CD4-positive, CD25-positive, alpha-beta regulatory T cell (primary cell): ENCODE measurements at places on chromosomes 1 and 21. TPM values are rescaled to one million over a fixed set of nuclear protein-coding genes. Genes with fewer than 3 reads are reported as not detected.

FCRL6 gene
- not detected for polyA plus RNA-seq

TNFRSF9 gene
- 35.6 TPM for polyA plus RNA-seq

RPL22 gene
- polyA plus RNA-seq, result 238 TPM

TMIGD3 gene
- polyA plus RNA-seq, result not detected

PLEKHN1 gene
- 0.61 TPM for polyA plus RNA-seq

DNA sequence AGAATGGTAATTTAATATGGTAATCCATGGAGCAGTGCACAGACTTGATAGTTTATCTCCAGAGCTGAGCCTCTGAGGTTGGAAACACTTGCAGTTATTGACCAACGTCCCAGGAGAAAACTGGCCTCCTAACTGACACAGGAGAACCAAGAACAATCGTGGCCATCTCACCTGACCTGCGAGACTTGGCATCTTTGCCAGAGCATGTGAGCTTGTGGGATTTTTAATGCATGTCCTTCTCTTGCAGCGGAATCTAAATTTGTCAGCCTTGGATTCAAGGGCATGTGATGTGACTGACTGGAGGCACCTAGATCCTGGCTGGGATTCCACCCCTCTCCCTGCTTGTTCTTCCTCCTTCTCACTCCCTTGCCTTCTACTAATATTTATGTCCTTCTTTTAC is 27.8 kb upstream of the SLC26A9 start:
- H3K27ac ChIP-seq, result no peak overlapping the region
- H3K4me1 ChIP-seq, result no peaks in the 10 kb centered on the region
- no peak overlapping the region for H3K4me3 ChIP-seq
- DNase-seq, result no peak
- no peaks in the 10 kb centered on the region for H3K27me3 ChIP-seq

- no peak overlapping the region for H3K27ac ChIP-seq
- H3K36me3 ChIP-seq, result no peaks in the 10 kb centered on the region
- no peak for DNase-seq
- no peaks in the 10 kb centered on the region for H3K4me1 ChIP-seq
- H3K27me3 ChIP-seq, result peaks cover 5% of the 10 kb centered on the region
Measured at GRCh38 chr1:84245563-84245962, 55.9 kb upstream of the SAMD13 start.

DNA sequence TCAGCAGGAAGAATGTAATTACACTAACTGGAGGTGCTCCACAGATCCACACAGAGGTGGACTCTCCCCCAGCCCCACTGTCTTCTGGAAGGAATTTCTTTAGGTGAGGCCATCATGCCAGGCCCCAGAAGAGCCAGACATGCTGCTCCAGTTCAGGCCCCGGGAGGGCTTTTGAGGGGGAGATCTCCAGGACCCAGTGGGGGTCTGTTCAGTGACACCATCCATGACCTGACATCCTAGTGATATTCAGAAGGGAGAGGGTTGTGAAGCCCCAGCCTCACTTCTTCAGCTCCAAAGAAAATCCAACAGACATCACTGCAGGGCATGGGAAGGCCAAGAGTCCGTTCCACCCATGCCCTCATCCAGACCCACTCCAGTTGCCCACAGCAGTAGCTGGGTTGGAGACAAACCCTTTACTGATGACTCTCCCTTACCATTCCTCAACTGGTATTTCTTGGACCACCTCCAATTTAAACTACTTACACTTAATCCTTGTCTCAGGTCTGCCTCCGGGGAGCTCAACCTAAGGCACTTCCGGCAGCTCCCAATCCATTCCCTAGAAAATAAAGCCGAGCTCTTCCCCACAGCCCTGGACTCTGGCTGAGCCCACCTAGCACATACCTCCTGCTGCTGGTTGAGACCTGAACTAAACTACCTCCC is 39.2 kb downstream of the CSMD2 start:
- no peaks in the 10 kb centered on the region for H3K4me1 ChIP-seq
- no peak overlapping the region for H3K4me3 ChIP-seq
- H3K36me3 ChIP-seq, result no peaks in the 10 kb centered on the region
- no peak for DNase-seq
- H3K27ac ChIP-seq, result no peak overlapping the region

GRCh38 chr1:19042675-19043578 is 86.5 kb upstream of the IFFO2 start:
- H3K36me3 ChIP-seq, result no peaks in the 10 kb centered on the region
- H3K27ac ChIP-seq, result no peak overlapping the region
- no peaks in the 10 kb centered on the region for H3K27me3 ChIP-seq
- no peak overlapping the region for H3K4me3 ChIP-seq
- no peak for DNase-seq
- H3K4me1 ChIP-seq, result no peaks in the 10 kb centered on the region

DNA sequence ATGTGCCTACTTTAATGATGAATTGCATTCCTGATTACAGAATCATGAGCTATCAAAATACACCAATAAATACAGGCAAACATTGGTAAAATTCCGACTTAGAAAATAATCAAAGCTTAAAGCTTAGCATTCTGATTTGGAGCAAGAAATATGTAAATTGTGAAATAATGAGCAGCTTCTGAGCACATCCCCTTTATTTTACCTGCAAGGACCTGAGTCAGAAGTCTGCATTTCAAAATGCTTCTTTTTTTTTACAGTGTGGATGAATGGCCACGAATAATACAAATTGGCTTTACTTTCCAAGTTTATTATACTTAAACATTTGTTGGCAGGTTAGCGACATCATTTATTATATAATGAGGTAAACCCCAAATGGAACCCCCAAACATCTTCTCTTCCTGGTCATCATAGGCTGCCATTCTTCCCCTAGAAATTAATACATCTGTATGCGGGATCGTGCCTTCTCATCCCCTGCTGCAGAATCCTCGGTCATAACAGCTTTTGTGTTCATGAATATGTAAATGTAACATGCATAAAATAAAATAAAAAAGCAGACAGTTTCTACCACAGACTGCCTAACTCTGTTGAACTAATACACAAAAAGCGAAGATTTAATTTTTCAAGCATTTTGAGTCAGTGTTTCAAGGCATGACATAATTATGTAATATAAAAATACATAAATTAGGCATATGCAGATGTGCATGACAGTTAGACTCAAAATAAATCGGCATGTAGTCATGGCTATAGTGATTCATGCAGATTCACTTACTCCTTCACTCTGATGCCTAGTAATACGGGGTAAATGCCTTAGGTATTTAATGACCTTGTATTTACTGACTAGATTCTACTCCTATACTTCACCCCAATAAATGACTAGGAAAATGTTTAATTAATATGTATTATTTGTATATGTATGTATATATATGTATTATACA is 339.7 kb downstream of the USP25 start:
- DNase-seq, result no peak
- H3K27ac ChIP-seq, result no peak overlapping the region
- no peak overlapping the region for H3K4me3 ChIP-seq
- H3K27me3 ChIP-seq, result no peaks in the 10 kb centered on the region
- H3K36me3 ChIP-seq, result no peaks in the 10 kb centered on the region

DNA sequence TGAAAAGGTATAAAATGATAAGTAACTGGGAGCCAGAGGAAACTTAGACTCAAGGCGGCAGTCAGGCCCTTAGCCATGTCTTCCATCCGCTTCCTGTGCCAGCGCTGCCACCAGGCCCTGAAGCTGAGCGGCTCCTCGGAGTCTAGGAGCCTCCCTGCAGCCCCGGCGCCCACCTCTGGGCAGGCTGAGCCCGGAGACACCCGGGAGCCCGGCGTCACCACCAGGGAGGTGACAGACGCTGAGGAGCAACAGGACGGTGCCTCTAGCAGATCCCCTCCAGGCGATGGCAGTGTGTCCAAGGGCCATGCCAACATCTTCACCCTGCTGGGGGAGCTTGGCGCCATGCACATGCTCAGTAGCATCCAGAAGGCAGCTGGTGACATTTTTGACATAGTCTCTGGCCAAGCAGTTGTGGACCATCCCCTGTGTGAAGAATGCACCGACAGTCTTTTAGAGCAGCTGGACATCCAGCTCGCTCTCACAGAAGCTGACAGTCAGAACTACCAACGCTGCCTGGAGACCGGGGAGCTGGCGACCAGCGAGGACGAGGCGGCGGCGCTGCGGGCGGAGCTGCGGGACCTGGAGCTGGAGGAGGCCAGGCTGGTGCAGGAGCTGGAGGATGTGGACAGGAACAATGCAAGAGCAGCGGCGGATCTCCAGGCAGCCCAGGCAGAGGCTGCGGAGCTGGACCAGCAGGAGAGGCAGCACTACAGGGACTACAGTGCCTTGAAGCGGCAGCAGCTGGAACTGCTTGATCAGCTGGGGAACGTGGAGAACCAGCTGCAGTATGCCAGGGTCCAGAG is at the start of gene BECN2:
Gene BECN2 (plus strand): TSS at position 76 of the 803 bp plus-strand sequence. CDS start 0 bp downstream, at position 76.
- no peak within 1 kb of the TSS for H3K27ac ChIP-seq
- no peaks in the 10 kb centered on the region for H3K27me3 ChIP-seq
- H3K4me3 ChIP-seq, result no peak within 1 kb of the TSS
- no peaks in the 10 kb centered on the region for H3K36me3 ChIP-seq

- H3K27ac ChIP-seq, result no peak overlapping the region
- H3K4me3 ChIP-seq, result no peak overlapping the region
- H3K36me3 ChIP-seq, result no peaks in the 10 kb centered on the region
- no peak for DNase-seq
- no peaks in the 10 kb centered on the region for H3K27me3 ChIP-seq
Measured at GRCh38 chr1:212689196-212689725, 10.4 kb downstream of the BATF3 start.

DNA sequence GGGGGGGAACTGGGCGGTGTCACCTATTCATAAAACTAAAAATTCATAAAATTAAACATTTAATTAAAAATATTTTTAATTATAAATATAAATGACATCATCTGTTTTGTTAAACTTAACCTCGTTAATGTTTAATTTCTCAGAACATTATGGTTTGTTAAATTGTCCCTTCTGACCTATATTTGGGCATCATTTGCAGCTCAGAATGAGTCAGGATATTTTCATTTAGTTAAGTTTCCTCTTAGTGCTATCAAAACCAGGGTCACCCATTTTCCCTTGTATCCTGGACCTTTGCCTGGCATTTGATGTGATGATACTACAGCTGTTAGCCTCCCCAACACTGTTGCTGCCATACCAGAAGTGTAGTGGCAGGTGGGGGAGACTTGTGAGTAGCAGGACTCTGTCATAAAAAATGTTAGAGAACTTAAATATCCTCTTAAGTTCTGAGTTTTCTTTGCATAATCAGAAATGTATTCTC is 30.3 kb downstream of the TSNAX start:
- H3K27ac ChIP-seq, result peak overlapping the region; percentile 14
- no peak for DNase-seq
- no peak overlapping the region for H3K4me3 ChIP-seq
- peaks cover 11% of the 10 kb centered on the region for H3K4me1 ChIP-seq
- peaks cover 16% of the 10 kb centered on the region for H3K36me3 ChIP-seq

DNA sequence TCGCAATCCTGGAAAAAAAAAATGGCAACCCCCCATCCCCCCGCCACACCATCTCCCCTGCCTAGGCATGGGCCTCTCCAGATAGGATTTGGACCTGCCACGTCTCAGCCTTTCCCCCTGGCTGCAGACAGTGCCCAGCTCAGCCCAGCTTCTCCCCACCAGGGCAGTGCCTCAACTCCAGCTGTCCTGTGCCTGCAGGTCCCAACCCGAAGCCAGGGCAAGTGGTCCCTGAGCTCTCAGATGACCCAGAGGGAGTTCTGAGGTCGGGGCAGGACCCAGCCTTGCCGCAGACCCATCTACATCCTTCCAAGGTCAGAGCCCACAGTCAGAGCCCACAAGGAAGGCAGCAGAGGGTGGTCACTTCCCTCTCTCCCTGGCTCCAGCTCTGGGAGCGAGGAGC is 86.7 kb upstream of the POU3F1 start:
- no peaks in the 10 kb centered on the region for H3K36me3 ChIP-seq
- H3K27me3 ChIP-seq, result peaks cover 17% of the 10 kb centered on the region
- H3K4me1 ChIP-seq, result no peaks in the 10 kb centered on the region
- H3K4me3 ChIP-seq, result no peak overlapping the region
- no peak for DNase-seq

DNA sequence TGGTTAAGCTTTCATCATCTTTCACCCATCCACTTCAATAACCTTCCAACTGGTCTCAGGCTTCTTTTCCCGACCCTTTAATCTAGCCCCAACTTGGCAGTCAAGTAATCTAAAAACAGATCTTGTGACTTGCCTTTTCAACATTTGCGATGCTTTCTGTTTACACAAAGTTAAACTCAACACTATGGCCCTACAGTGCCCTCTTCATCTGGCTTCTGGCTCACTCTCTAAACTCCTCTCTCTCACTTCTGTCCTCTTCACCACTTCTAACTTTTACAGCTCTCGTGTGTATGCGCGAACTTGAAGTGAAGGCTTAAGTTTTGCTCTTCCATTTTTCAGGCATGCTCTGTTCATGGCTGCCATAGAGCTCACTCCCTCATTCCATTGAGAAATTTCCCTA is 1122.3 kb upstream of the ADGRL2 start:
- H3K4me3 ChIP-seq, result no peak overlapping the region
- no peaks in the 10 kb centered on the region for H3K4me1 ChIP-seq
- H3K36me3 ChIP-seq, result no peaks in the 10 kb centered on the region
- no peaks in the 10 kb centered on the region for H3K27me3 ChIP-seq
- DNase-seq, result no peak

DNA sequence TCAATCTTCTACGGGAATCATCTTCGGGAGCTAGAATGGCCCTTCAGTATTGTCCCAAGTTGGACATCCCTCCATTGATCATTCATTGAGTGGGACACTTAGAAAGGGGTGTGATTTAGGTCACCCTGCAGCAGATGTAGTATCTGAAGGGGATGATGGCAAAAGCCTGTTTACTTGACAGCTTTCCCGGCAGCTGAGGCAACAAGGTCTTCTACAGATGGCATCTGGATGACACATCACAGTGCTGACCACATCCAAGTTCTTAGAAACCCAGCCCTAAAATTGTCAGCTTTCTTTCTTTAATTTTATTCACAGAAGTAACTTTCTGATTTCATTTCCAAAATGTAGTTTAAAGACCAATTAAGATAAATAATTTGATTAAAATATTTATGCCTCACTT is 150.3 kb downstream of the AMY1C start:
- no peak for DNase-seq
- no peak overlapping the region for H3K4me3 ChIP-seq
- no peak overlapping the region for H3K27ac ChIP-seq

DNA sequence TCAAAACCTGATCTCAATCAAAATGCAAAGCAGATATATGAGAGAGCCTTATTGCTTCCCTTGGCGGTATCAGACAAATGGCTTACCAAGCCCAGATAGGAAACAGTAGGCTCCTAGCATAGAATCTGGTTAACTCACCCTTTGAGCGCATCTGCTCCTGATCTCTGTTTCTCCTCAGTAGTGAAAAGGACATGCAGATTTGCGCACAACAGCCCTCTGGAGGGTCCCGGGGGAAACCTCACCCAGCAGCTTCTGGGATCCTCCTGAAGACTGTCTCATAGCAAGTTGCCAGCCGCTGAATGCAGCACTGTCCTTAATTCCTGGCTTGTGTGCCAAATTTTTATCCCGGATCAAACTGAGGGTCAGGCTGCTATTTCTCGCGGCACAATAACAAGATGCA is 192.2 kb downstream of the FASLG start:
- H3K36me3 ChIP-seq, result no peaks in the 10 kb centered on the region
- H3K4me1 ChIP-seq, result no peaks in the 10 kb centered on the region
- no peak overlapping the region for H3K4me3 ChIP-seq
- no peak overlapping the region for H3K27ac ChIP-seq
